ENCODE measurements at places on chromosomes 6 and 20. TPM values are rescaled to one million over a fixed set of nuclear protein-coding genes. Genes with fewer than 3 reads are reported as not detected.

Gene NHLRC1
- total RNA-seq, result 1.5 TPM

Gene OTOR
- total RNA-seq, result not detected

Gene MUC21
- not detected for total RNA-seq

Gene TSPO2
- total RNA-seq, result not detected

Gene HRH3
- not detected for total RNA-seq
